ENCODE measurements at places on chromosomes 3 and 15. TPM values are rescaled to one million over a fixed set of nuclear protein-coding genes. Genes with fewer than 3 reads are reported as not detected.

LRRC31 gene
- polyA plus RNA-seq = 0.56 TPM

MELTF gene
- polyA plus RNA-seq = 9.7 TPM

C3orf38 gene
- 6.6 TPM for polyA plus RNA-seq

GALK2 gene
- 17.3 TPM for polyA plus RNA-seq

FAM174B gene
- 50.8 TPM for polyA plus RNA-seq

GPR149 gene
- not detected for polyA plus RNA-seq

OR5K2 gene
- polyA plus RNA-seq = not detected
